ENCODE measurements at places on chromosomes 2 and 18.

GRCh38 chr18:31659576-31660177, 24.7 kb downstream of the B4GALT6 start:
- DNase-seq, result no peak

- no peak for DNase-seq
Observed at GRCh38 chr2:209236377-209236776, 187.5 kb upstream of the MAP2 start.

- no peak for DNase-seq
Observed at GRCh38 chr2:40201425-40201824, 250.5 kb downstream of the SLC8A1 start.

DNA sequence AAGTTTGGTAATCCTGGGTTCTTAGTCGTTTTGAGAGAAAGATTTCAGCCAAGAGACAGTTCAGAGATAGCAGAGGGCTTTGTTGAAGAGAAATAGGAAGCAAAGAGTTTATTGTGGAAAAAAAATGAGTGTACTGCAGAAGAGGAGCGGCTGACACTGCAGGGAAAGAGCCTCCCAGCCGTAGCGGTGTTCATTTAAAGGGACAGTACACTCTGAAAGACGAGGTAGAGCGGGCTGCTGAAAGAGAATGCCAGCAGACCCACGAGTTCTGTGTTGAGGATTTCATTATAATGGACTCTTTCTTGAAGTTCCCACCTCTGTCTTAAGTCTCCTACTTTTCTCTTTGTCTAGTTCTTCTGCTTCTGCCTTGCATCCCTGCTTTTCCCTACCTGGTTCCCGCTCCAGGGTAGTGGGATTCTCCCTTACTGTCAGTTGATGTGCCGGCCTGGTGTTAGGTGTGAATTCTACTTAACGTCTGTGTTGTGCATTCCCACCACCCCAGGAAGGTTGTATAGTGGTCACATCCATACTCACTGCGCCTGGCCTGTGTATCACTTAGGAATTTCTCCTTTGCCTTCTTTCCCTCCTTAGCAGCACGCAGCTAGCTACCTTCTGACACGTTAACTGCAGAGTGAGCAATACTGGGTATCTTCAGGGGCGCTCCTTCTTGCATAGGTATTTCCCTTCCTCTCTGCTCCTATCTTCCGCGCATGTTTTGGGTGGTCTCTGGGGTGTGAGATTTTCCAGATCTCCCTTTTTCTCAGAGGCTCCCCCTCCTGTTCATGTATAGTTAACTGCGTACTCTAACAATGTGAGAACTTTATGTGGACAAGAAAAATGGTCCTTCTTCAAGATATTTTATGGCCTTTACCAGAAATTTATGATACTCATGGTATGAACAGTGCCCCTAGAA, 164.5 kb downstream of the PTH2R start:
- no peak for DNase-seq

- no peak for DNase-seq
Observed at GRCh38 chr2:194750926-194751325, 906.1 kb upstream of the SLC39A10 start.

GRCh38 chr2:8620611-8621382, 61.1 kb upstream of the ID2 start:
- no peak for DNase-seq

- DNase-seq, result no peak
Observed at GRCh38 chr2:98543842-98544241, 64.5 kb downstream of the COA5 start.

- DNase-seq, result no peak
Observed at GRCh38 chr2:10873171-10873570, 38.6 kb upstream of the KCNF1 start.
